ENCODE measurements at places on chromosomes 4 and X.

DNA sequence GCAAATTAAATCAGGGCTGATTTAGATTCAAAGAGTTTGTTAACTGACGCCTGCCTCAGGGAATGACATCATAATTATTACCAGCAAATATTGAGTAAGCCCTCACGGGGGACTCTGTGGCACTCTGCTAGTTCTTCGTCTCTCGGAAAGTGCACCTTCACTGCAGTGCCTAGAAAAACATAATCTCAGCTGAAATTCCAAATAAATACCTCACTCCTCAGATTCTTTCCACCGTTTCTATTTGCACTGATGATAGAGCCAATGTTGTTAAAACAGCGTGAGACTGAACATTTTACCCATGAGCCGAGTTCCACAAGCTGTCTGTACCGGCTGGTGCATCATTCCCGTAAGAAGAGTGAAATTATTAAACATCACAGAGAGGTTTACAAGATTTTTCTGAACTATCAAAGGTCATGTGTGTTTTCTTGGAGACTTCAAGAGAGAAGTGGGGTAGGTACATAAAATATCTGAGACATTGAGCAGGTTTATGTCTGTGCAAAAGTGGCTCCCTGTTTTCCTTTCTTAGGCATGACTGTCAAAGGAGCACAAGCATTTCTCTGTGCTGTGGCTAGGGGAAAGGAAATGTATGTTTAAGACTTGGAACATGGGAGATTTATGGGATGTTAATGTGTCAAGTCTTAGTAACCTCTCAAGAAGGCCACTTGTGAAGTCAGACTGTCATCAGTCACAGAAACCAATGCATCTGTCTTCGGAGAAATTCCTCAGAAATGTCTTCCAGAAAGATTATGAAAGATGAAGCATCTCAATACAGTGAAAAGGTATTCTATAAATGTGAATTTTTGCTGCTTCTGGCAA, 119.6 kb downstream of the CBLL2 start:
- no peak for DNase-seq

DNA sequence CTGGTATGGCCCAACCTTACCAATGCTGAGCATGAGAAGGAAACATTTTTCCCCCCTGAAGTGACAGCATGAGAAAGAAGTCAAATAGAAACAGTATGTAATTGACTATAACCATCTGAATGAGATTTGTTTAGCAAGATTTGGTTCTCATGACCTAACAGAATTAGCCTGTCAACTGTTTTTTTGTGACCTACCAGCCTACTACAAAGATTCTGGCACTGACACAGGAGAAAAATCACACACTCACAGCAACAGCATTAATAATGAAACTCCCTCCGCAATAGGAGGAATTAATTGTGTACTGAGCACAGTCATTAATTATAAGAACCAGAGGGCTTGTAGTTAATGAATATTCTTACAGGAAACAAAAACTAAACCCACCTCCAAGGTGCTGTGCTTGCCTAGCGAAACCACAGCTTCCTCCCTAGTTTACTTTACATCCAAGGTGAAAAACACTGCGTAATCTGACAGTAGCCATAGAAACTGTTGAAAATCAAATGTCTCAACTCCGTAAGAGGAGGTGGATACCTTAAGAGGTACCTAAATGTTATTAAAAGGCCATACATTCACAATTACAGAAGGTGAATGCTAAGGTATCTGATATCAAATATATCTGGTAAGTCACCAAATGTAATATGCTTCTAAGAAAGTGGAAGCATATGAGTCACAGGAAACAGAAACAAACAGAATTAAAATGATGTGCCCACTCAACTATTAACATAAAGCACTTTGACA, 34.9 kb downstream of the MMRN1 start:
- DNase-seq = no peak

DNA sequence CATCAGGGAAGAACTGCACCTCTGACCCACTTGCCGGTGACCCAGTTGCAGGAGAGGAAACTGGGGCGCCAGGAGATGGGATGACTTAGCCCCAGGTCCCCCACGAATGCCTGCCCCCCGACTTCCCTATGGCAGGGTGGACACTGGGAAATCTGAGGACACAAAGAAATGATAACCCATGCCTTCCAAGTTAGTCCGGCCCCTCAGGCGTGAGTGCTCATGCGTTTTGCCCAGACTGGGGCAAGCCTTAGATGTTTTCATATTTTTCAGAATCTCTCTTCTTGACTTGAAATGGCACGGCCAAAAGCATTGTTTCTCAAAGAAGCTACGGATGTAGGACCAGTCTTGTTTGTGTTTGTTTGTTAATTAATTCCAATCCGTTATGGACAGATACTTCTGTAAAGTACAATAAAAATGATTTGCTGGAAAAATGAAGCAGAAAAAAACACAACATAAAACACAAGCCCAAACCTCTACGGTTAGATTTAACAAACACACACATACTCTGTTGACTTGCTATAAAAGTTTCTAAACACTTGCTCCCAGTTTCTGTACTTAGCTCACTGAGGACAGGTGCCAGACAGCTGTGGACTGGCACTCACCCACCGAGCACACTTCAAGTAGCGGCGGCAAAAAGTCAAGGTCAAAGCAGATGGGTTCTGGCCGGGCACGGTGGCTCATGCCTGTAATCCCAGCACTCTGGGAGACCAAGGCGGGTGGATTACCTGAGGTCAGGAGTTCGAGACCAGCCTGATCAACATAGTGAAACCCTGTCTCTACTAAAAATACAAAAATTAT, 341.5 kb downstream of the BCOR start:
- no peak for DNase-seq

GRCh38 chr4:3240936-3241522, 7.9 kb upstream of the MSANTD1 start:
- no peak for DNase-seq

DNA sequence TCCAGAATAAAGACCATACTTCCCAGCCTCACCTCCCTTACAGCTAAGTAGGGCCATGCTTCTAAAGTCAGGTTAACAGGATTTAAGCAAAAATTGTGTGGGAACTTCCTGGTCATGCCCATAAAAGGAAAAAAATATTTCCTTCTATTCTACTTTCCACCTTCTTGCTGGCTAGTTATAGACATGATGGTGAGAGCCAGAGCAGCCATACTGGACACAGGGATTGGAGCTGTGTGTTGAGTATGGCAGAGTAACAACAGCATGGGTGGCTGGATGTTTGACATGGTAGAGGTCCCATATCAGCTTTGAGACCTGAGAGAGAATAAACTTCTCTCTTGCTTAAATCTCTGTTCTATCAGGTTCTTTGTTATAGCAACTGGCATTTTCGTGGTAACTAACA, 15.1 kb upstream of the CBR4 start:
- no peak for DNase-seq

- no peak for DNase-seq
Measured at GRCh38 chr4:176277162-176277904, 8.3 kb upstream of the ASB5 start.

GRCh38 chrX:39336671-39337311, 535.5 kb downstream of the MID1IP1 start:
- no peak for DNase-seq

DNA sequence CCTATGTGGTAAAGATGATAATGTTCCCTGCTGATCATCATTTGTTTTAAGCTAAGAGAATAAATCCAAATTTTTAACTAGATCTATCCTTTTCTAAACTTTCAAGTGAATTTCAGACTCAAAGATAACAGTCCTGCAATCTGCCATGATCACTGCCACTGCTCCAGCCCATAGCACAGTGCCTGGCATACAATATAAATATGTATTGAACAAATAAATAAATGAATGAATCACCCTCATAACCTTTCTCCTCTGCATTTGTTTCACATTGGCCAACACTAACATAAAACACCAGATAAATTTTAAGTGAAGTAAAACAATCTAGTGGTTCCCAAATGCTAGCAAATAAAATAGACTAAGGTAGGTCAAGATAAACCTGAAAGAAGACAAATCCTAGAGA, 439.0 kb downstream of the GPM6A start:
- DNase-seq = no peak

DNA sequence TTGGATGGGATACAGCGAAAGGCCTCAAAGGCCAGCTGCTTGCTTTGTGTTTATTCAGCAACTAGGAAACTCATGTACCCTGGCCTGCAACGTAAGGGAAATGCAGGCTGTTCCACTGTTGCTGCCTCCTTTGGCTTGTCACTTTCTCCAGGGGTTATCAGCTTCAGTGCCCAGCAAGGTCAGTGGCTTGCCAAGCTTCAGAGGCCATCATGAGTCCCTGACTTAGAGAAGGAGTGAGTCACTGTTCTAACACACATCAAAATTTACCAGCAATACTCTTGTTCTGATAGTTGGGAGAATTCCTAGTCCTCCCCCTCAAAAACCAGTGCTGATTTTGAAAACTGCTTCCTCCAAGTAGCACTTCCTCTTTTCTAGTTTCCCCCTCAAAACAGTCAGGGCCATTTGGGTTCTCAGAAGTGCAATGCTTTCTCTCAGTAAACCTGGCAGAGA, 250.8 kb downstream of the ARHGAP24 start:
- DNase-seq = no peak

- DNase-seq = no peak
Measured at GRCh38 chrX:134706138-134706537, 47.9 kb upstream of the PLAC1 start.

DNA sequence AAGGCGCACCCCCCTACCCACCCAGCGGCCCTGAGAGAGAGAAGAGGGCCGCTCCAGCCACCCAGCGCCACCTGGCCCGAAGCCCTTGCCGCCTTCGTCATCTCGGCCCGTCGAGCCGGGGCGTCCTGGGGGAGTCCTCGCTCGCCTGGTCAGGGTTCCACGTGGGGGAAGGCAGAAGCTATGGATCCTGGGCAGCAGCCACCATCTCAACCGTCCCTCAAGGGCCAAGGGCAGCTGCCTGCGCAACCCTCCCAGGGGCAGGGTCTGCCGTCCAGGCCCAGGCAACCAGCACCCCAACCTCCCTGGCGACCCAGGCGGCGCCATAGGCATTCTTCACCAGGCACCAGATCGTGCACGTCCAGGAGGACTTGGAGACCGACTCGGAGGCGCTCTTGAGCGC, 51.5 kb upstream of the IL13RA2 start:
- DNase-seq = no peak

- no peak for DNase-seq
Measured at GRCh38 chr4:59553721-59554091, 1646.4 kb upstream of the ADGRL3 start.
